Endodermal cell (in vitro differentiated cells): ENCODE measurements at places on chromosomes 2 and 18. TPM values are rescaled to one million over a fixed set of nuclear protein-coding genes. Genes with fewer than 3 reads are reported as not detected.

EN1 gene
- total RNA-seq: not detected in 2 replicates

CYP27A1 gene
- 24.7 and 32.8 TPM in 2 replicates for total RNA-seq

LCT gene
- 0.11 TPM in 2 replicates for total RNA-seq

LRRTM1 gene
- 3.3 and 5.2 TPM in 2 replicates for total RNA-seq

CTAGE1 gene
- not detected in 2 replicates for total RNA-seq

SP140 gene
- 1.1 TPM in 1 of 3 replicates, not detected in the others for total RNA-seq

ASB18 gene
- not detected in 2 replicates for total RNA-seq

NAPG gene
- total RNA-seq: 32.5 and 35.3 TPM in 2 replicates

BBS5 gene
- total RNA-seq: 2.6 and 3.2 TPM in 2 replicates

PXDN gene
- 212 to 231 TPM (median 221 TPM) in 3 replicates for total RNA-seq

VWA3B gene
- 0.64 and 1.0 TPM in 2 replicates for total RNA-seq
